Stimulated activated CD4-positive, alpha-beta T cell treated with anti-CD3 and anti-CD28 coated beads, Interleukin-4, amount 100 ng/mL, for 1 hour (primary cell): ENCODE measurements at places on chromosomes 5 and 9.

DNA sequence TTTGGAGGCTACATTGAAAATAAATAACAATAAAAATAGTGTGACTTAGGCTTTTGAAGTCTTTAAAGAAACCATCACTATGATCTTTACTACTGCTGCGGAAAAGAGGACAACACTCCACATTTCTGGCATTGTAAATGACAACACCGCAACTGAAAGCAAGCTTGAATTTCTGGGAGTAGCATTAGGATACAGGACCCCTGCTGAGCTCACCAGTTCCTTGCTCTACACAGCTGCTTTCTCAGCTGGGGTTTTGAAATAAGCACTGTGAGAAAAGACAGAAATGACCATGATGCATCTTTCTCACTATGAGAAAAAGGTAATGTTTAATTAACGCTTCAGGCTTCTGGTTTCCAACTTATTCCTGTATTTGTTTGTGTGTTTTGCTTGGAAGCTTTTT, 168.0 kb downstream of the TAF11L14 start:
- DNase-seq: no peak

- no peak for DNase-seq
Observed at GRCh38 chr5:172679628-172680212, 38.7 kb downstream of the NEURL1B start.

- DNase-seq: no peak
Observed at GRCh38 chr9:110951805-110952539, 86.3 kb downstream of the LPAR1 start.

DNA sequence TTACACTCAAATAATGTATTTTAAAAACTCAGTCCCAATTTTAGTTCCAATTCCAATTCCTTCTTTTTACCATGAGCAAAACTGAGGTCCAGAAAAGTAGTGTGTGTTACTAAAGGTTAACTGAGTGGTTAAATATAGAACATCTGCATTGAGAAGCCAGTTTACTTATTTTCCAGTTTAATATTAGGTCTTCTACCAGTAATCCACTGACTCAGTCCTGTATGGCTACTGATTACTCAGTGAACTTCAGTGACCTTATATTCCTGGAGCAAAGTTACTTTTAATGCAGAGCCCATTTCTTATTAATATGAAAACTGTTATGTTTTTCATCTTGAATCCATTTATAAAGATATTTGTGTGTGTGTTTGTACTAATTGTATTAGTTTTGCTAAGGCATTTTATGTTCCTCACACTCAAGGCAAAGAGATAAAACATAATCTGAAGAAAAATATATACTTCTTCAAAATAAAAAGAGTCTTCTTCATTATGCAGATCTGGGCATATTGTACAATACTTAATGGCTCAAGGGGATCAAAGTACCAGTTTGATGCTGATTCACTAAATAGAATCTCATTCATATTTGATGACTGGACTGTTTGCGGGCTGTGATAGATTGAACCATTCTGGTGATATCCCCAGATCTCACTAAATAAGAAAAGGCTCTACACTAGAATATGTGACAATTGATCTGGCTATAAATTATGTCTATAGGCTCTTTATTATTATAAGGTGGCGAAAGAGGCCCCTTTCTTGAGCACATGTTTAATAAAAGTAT, 60.8 kb downstream of the DMXL1 start:
- no peak for DNase-seq

DNA sequence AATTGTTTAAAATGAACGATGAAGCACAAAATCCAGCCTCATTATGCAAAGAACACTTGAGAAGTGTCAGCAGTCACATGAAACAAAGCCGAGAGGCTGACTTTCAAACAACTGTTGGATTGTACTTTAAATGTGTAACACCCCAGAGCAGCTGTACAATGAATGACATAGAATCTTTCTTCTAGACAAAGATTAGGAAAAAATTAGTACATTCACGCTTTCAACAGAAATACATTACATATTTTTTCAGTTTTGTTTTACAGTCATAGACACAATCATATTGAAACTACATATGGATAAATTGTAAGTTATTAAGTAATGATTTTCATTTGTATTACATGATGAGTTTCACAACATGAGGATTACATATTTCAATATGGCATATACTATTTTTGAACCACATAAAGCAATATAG, 10.6 kb upstream of the AGXT2 start:
- no peak for DNase-seq

- DNase-seq: no peak
Observed at GRCh38 chr5:60576425-60576824, 123.5 kb downstream of the DEPDC1B start.

DNA sequence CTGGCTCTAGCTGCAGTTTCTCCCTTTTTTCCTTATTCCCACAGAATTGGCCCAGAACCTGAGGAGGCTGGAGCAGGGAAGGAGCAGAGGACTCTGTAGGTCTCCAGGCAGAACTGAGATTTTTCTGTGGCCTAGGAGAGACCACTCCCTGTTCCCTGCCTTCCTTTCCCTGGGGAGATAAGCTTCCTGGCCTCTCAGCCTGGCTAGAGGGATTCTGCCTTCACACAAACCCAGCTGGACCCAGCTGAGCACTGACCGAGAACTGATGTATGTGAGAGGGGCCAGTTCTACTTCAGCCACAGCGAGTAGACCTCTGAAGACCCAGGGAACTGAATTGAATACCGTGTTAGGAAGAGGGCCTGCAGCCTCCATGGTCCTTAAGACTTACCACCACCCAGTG, 48.0 kb downstream of the RUSC2 start:
- no peak for DNase-seq

- no peak for DNase-seq
Observed at GRCh38 chr5:98604721-98605425, 168.6 kb upstream of the RGMB start.

DNA sequence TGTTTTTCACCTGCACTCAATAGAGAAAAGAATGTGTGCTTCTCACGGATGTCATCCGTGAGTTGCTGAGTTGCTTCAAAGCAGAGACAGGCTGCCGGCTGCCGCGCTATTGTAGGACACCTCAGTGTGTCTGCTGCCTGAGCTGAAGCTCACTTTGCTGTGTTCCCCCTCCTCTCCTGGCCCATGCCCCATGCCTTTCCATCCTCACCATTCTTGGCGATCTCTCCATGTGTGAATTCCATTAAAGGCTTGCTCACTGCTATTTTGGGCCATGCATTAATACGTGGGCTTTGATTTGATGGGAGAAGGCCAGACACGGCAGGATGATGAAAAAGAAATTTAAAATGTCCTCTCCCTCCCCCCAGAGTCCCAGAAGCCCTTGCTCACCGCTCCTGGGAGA, 14.5 kb downstream of the ADAM19 start:
- no peak for DNase-seq

DNA sequence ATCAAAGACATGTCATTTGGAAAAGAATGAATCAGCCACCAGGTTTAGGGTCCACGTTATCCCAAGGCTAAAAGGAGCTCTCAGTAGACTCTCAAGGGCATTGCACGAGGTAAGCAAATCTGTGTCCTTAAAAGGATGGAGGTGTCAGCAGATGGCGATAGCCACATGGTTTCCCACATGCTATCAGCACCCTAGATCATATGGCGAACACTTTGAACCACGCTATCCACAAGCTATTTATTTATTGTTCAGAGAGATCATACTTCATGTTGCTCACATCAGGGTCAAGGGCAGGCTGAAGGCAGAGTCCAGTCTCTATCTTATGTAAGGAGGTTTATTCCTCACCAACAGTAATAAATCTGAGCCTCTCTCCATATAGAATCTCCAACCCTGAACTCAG, 43.7 kb downstream of the CDH6 start:
- DNase-seq: no peak

DNA sequence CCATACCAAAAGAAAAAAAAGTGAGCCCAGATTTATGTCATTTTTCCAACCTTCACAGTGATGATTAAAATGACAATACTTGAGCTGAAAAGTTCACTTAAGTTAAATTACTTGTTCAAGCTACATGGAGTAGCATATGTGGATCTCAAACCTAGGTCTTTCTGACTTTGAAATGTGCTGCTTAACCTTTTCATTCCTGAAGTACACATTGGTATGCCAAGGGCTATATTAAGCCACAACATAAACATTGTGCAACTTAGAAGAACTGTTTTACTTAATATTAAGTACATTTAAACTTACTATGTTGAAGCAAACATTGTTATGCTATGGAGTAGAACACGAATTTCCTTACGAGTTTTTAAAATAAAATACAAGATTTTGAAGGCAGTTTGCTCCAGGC, 105.0 kb downstream of the GIN1 start:
- no peak for DNase-seq

- no peak for DNase-seq
Observed at GRCh38 chr9:132606066-132606465, 23.7 kb downstream of the BARHL1 start.

- DNase-seq: no peak
Observed at GRCh38 chr9:124128568-124129166, 117.1 kb downstream of the LHX2 start.

DNA sequence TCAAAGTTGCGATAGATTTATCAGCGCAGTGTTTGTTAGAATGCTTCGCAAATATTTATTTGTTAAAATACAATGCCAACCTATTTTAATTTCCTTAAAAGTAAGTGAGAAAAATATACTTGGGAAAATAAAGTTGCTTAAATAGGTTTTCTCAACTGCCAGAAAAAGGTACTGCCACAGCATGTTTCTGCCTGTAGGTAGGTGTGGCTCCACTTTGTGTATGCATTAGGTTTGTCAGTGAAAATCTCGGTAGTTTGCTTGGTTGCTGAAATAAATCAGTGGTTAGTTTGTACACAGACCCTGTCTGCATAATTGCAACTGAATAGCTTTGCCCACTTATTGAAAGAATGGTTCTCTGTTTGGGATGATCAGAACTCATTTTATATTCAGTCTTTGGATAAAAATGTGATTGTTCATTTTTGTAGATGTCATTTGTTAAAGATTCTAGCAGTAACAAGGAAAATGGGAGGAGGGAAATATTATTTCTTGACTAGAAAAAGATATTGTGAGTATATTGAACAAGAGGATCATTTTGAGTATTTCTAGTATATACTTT, 25.7 kb downstream of the C9orf85 start:
- no peak for DNase-seq

DNA sequence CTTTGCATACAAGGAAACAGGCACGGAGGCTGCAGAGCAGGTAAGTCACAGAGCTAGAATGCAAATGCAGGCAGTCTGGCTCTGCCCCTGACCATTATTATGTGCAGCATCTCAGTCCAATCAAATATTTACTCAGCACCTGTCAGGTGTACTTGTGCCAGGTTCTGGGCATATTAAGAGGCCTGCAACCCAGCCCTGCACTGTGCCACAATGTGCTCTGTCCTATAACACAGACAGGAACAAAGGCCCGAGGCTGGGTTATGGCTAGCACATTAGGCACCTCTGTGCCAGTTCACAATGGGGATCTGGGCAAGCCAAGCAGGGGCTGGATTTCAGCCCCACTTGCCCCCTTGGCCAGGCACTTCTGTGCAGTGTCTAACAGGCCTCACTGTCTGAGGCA, 14.0 kb downstream of the ARL15 start:
- DNase-seq: no peak

- no peak for DNase-seq
Observed at GRCh38 chr5:160493806-160494338, 72.2 kb downstream of the PTTG1 start.

- no peak for DNase-seq
Observed at GRCh38 chr5:58902765-58903164, 319.9 kb downstream of the RAB3C start.

DNA sequence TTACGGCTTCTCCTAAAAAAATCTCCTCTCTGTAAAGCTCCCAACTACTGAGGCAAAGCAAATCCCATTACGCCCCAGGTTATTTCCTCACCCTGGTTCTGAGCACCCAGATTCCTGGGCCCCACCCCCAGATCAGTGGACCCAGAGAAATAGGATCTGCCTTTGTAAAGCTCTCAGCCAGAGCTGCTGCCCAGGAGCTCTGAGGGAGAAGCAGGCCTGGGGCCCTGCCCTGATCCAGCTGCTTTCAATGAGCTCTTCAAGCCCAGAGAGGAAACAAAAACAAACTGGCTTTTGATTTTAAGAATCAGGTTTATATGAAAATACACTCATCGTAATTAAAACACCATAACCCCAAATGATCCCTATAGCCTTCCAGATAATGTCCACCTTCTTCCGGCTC, 124.5 kb downstream of the C5orf15 start:
- no peak for DNase-seq

- DNase-seq: peak; percentile 67
Observed at GRCh38 chr5:43039471-43040286, 440 bp downstream of the ANXA2R start.

GRCh38 chr9:3746296-3747275, 220.8 kb upstream of the RFX3 start:
- peak; percentile 3 for DNase-seq

GRCh38 chr5:148393390-148393741, 9.6 kb downstream of the FBXO38 start:
- no peak for DNase-seq

DNA sequence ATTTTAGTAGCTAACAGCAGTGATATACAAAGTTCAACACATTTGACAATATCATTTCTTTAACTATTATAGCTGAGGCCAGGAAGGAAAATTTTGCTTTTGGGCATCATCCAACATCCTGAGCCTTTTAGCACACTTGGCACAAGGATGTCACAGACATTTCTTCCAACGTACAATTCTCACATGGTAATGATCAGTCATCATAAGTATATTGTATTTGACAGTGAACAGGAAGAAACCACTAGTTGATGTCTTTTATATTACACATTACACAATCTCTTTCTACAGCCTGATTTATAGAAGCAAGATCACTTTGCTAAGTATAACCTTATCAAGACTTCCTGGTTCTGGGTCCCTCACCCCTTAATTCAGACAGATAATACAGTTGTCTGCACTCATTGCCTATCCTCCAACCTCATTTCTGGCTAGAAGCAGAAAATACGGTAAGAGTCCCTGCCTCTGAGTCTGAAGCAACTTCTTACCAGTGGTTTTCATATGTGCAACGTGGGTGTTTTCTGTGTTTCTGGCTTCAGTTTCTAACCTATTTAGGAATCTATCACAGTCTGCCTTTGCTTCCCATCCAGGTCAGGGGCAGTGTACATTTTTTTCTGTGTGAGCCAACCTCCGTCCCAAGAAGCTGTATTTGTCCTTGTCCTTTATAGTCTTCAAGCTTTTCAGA, 167.8 kb downstream of the PAM start:
- no peak for DNase-seq

GRCh38 chr5:28548856-28549255, 1510.5 kb upstream of the CDH9 start:
- no peak for DNase-seq

DNA sequence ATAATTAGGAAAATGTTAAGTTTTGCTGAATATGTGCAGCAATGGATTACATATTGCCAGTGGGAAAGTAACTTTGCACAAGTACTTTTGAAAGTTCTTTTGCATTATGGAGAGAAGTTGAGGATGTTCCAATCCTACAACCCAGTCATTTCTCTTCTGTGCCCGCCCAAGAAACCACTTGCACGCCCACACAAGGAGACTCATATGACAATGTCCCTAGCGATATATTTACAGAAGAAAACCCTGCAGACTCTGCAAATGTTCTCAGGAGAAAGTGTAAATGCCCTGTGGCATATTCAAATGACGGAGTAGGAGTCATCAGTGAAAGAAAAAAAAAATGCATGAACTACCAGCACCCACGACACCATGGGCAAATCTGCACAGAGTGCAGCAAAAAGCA, 356.5 kb downstream of the CTNND2 start:
- no peak for DNase-seq
